Fibroblast of the aortic adventitia (primary cell): ENCODE measurements at places on chromosomes 11 and 22.

GRCh38 chr22:22789922-22790845 is 97.4 kb upstream of the IGLL5 start:
- no peak for DNase-seq

GRCh38 chr11:5737670-5738392 is 1.6 kb downstream of the OR56B1 start:
- DNase-seq = peak; percentile 13

- DNase-seq = no peak
Observed at GRCh38 chr11:65214212-65214845, 32.6 kb downstream of the CAPN1 start.

GRCh38 chr11:130029137-130029536 is 26.5 kb upstream of the PRDM10 start:
- DNase-seq = peak; percentile 45

- no peak for DNase-seq
Observed at GRCh38 chr11:36317992-36318391, 21.9 kb downstream of the PRR5L start.

- no peak for DNase-seq
Observed at GRCh38 chr11:10453261-10453660, 1.8 kb upstream of the AMPD3 start.

DNA sequence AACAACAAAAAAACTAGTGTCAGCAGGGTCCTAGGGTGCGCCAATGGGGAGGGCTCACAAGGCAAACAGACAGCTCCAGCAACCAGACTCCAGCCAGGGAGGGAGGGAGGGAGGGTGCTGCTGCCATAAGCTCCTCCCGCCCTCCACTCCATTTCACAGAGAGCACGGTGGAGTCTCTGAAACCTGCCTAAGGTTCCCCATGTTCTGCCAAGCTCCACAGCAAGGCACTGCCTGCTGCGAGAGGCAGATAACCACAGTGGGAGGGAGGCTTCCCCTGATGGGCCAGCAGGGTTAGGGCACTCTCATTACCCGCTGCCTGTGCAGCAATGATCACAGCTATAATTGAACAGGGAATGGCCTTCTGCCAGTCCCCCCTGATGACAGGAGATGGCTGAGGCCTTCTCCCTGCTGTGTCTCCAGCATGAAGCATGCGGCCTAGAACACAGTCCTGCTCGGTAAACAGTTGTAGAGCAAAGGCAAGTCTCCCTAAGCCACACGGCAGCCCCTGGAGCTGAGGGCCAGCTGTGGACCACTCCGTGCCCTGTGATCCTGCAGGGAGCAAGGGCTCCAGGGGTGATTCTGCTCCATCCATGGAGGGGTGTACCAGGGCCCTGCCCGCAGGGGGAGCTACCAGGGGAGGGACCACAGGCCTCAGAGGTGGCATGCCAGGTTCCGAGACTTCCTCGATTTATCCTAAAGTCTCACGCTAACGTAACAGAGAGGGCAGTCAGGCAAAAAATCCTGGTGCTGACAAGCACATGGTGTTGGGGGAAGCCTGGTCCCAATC is 42.9 kb downstream of the PC start:
- no peak for DNase-seq

DNA sequence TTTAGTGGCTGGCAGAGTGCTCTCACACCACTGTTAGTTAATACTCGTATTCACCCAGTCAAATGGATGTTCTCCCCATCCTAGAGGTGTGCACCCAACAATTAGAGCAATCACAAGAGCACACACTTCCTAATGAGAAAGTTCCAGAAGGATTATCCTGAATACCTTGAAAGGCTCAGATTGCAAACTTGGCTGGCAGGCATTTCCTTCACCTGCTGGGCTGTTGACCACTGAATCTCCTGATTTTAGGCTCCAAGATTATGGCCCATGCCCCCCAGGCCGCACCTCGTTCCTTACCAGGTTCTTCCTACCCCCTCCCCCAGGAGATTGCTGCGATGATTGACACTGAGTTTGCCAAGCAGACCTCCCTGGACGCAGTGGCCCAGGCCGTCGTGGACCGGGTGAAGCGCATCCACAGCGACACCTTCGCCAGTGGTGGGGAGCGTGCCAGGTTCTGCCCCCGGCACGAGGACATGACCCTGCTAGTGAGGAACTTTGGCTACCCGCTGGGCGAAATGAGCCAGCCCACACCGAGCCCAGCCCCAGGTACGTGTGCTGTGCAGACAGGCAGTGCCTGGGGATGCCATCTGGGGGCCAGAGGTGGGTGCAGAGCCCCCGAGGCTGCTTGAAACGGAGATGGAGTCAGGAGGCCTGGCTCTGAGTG is 26.9 kb downstream of the TAB1 start:
- no peak for DNase-seq

DNA sequence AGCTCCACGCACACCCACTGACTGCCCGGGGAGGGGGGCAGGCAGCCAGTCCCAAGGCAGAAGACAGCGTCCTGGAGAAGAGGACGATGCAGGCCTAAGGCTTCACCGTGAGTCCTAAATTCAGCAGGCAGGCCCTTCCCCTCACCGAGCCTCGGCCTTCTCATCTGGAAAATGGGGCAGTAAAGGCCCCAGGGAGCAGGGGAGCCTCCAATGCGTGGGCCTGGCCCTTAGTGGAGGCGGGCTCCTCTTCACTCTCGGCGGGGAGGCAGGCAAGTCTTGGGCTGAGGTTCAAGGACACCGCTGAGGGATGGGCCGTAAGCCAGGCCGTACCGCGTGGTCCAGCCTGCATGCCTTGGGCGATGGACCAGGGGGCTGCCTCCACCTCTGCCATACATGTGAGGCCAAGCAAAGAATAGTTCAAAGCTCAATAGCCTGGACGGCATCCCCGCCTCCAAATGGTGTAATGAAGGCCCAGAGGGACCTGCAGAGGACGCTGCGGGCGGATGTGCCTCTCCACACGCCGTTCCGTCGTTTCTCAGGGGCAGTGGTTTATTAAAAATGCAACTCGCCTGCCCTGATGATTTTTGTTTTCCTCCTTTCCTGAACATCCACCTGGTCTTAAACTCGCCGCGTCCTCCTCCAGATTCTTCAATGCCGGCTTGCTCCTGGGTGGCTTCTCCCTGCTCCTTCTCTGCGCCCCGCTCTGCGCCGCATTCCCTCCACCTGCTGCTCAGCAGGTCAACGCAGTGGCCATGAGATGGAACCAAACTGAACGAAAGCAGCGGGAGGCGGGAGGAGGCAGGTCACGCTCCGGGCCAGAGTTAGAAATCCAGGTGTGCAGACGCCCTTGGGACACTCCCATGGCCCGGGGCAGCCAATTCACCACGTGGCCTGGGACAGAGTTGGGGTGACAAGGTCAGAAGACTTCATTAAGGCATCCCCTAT is 627.8 kb downstream of the TBC1D22A start:
- DNase-seq = no peak

GRCh38 chr22:42116848-42117424 is 13.7 kb downstream of the CYP2D6 start:
- no peak for DNase-seq

- no peak for DNase-seq
Observed at GRCh38 chr11:117189191-117189940, 9.8 kb upstream of the TAGLN start.

- peak; percentile 73 for DNase-seq
Observed at GRCh38 chr11:12809864-12810567, 135.8 kb downstream of the TEAD1 start.

DNA sequence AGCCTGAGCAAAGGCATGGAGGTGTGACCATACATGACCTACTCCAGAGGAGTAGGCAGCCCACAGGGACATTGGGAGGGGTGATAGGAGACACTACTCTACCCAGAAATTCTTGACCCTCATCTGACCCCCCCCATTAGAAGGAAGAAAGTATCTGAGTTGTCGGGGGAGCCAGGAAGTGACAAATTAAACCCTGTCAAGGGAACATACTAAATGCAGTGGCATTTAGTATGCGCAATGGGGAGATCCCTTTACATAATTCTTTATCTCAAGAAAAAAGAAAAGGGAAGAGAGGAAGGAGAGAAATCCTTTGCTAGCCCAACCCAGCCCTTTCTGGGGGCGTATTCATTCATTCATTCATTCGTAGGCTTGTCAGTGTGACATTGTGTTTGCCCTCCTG is 58.8 kb downstream of the NAV2 start:
- no peak for DNase-seq

GRCh38 chr22:40721266-40721665 is 42.0 kb downstream of the MCHR1 start:
- peak; percentile 25 for DNase-seq

GRCh38 chr11:74004046-74004695 is 4.7 kb downstream of the UCP3 start:
- no peak for DNase-seq

DNA sequence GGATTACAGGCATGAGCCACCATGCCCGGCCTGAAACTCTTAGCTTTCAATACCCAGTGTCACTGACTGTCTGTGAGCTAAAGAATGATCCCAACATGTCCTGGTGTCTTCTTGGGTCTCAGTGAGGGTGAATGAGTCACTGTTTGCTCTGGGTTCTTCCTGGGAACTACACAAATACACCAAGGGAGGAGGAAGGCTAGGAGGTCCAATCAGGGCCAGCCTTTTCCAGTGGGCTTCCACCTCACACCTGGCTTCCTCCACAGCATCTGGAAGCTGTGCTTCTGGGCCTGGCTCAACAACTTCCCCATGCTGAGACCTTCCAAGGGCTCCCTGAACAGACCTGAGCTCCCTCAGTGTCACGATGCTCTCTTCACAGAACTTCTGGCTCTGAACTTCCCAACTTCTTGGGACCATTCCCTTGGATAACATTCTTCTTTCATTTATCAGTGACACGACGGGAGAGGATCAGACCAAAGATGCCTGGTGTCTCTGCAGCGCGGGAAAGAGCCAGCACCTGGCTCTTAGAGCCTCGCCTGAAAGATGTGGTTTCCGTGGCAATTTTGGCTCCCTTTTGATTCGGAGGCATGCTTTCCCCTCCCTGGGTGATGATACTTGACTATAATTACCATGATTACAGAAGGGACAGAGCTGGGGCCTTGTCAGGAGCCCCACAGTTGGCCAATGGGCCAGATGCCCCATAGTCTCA is 22.3 kb upstream of the CHRM4 start:
- no peak for DNase-seq

- no peak for DNase-seq
Observed at GRCh38 chr22:33492210-33492651, 428.0 kb downstream of the LARGE1 start.

DNA sequence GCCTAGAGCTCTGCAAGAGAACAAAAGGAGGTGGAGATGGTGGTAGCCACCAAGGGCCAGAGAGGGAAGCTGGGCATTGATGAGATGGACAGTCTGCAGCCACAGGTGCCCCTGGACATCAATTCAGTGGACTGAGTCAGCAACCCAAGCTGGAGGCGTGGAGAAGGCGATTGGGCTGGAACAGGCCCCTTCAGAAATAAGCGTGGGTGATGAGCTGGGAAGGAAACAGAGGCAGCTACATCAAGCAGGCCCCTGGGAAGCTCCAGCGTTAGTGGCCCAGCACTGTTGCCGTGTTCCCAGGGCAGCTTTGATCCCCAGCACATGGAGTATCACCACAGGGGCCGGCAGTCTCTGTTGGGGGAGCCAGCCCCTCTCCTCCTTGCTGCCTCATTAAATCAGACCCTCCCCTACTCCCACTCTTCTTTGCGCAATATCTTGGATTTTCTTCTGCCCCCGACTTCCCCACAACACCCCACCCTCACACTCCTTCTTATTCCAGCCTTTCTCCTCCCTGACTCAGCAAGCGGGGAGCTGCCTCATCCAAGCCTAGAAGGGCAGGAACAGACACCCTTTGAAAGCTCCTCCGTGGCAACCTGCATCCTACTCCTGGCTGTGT is 31.7 kb upstream of the OAF start:
- DNase-seq = no peak

GRCh38 chr22:21947040-21948014 is 5.3 kb downstream of the PPM1F start:
- peak; percentile 76 for DNase-seq

DNA sequence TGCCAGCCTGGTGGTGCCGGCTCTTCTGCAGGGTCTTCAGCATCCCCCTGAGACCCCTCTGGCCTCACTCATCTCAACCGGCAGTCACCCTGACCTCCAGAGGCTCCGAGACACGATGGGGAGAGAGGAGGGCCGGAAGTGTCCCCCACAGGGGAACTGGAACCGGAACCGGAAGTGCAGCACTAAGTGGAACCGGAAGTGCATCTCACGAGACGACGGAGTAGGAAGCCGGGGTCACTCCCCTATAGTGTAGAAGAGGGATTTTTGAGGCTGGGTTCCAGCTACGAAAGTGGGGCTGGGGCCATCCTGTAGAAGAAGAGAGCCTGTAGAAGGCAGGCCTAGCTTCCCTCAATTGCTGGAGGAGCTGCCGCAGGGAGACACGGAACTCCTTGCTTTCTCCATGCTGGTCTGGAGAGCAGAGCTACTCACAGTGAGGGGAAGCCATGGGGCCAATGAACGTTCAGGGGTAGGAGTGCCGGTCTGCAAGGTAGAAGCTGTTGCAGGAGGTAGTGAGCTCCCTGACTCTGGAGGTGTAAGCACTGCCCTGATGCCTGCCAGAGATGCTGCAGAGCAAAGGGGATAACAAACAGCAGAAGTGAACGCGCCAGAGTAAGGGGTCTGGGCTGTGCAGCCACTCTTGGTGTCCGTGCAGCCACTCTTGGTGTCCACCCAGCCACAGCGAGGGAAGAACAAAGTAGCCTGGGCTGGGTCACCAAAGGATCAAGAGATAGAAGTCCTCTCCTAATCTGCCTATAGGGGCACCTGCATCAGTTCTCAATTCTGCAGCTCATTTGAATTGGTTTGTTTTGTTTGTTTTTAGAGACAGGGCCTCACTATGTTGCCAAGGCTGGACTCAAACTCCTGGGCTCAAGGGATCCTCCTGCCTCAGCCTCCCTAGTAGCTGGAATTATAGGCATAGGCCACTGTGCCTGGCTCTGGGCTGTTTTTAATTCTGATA is 21.9 kb downstream of the SCUBE1 start:
- DNase-seq = no peak

DNA sequence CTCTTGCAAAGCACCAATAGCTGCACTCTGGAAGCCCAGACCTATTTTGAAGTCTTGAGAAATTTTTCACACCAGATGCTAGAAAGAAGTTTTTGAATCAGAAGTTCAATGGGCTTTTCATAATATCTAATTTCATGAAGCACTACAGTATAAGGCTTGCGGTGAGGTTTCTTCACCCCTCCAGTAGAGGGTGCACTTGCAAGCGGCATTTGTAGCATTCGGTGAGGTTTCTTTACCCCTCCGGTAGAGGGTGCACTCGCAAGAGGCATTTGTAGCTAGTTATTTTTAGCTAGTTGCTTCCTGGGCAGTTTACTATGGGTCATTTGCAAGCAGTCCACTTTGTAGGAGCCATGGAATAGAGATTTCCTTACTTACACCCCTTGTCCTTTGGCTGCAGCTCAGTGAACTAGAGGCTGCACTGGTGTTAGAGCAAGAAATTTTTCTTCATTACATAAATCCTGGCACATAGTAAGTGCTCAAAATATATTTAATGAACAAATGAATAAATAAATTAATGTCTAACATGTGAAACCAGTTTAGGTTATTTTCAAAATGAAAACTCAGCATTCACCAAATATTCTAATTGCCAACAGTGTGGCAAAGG is 7.8 kb upstream of the NOX4 start:
- DNase-seq = no peak

GRCh38 chr11:57144531-57145320 is 37.0 kb upstream of the LRRC55 start:
- no peak for DNase-seq

GRCh38 chr11:2899080-2899783 is 13.7 kb upstream of the CDKN1C start:
- DNase-seq = no peak

- no peak for DNase-seq
Observed at GRCh38 chr11:128594226-128594625, 6.9 kb upstream of the ETS1 start.

GRCh38 chr22:44668190-44668885 is 33.7 kb upstream of the PRR5 start:
- DNase-seq = no peak

GRCh38 chr11:46188017-46188416 is 66.8 kb upstream of the PHF21A start:
- no peak for DNase-seq

GRCh38 chr11:100536979-100537378 is 150.1 kb upstream of the ARHGAP42 start:
- DNase-seq = no peak
